PC-3 (cell line): ENCODE measurements at places on chromosomes 11 and 22. TPM values are rescaled to one million over a fixed set of nuclear protein-coding genes. Genes with fewer than 3 reads are reported as not detected.

IL17REL gene
- 0.04 TPM in 1 of 2 replicates, not detected in the other for total RNA-seq

HORMAD2 gene
- total RNA-seq, result not detected in 2 replicates

FZD4 gene
- total RNA-seq, result 17.3 and 17.7 TPM in 2 replicates

C22orf23 gene
- total RNA-seq, result 0.52 and 0.69 TPM in 2 replicates

OTOG gene
- total RNA-seq, result not detected in 2 replicates

SEC14L6 gene
- total RNA-seq, result not detected in 2 replicates

OR52H1 gene
- total RNA-seq, result not detected in 2 replicates

PATL1 gene
- 18.1 and 23.1 TPM in 2 replicates for total RNA-seq

TMEM25 gene
- total RNA-seq, result 49.8 and 50.4 TPM in 2 replicates

HARBI1 gene
- total RNA-seq, result 1.7 and 6.5 TPM in 2 replicates

RIBC2 gene
- 2.7 and 4.5 TPM in 2 replicates for total RNA-seq

SEPTIN3 gene
- total RNA-seq, result 1.2 and 3.6 TPM in 2 replicates

NRXN2 gene
- not detected in 2 replicates for total RNA-seq

PATE4 gene
- total RNA-seq, result not detected in 2 replicates

PANX3 gene
- total RNA-seq, result not detected in 2 replicates

MYBPC3 gene
- total RNA-seq, result not detected in 2 replicates

VSIG10L2 gene
- not detected in 2 replicates for total RNA-seq

CRYAB gene
- not detected in 2 replicates for total RNA-seq

CRYBB3 gene
- total RNA-seq, result 1.2 TPM in 1 of 2 replicates, not detected in the other

CARNS1 gene
- total RNA-seq, result 0.22 TPM in 1 of 2 replicates, not detected in the other

MOV10L1 gene
- total RNA-seq, result 0.26 and 1.6 TPM in 2 replicates

NCAM1 gene
- not detected in 2 replicates for total RNA-seq

MMP8 gene
- not detected in 2 replicates for total RNA-seq
